ENCODE measurements at places on chromosomes 11 and 22. TPM values are rescaled to one million over a fixed set of nuclear protein-coding genes. Genes with fewer than 3 reads are reported as not detected.

The MS4A3 gene
- not detected for total RNA-seq

- H3K27me3 ChIP-seq, result peaks cover 2% of the 10 kb centered on the region
- no peak overlapping the region for H3K27ac ChIP-seq
- DNase-seq, result no peak
- H3K4me1 ChIP-seq, result peaks cover 5% of the 10 kb centered on the region
Measured at GRCh38 chr11:81963018-81963417, 770.6 kb downstream of the FAM181B start.

The DRD2 gene
- not detected for total RNA-seq

DNA sequence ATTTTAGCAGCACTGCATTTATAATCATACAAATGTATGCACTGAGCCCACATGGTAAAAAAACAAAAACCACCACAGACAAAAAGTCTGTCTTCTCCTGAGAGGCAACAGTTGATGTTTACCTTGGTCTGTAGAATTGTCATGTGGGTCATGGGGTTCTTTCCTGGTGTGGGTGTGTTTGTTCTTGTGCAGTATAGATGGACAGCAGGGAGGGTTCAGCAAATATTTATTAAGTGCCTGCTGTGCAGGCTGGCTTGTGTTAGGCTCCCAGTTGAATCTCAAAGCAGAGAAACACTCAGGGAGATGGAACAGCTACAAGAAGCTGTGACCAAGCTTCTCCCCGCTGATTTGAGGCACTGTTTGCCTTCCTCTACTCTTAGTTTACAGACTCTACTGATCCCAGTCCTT, 82.2 kb downstream of the PISD start:
- peaks cover 14% of the 10 kb centered on the region for H3K36me3 ChIP-seq
- H3K4me3 ChIP-seq, result no peak overlapping the region
- H3K27me3 ChIP-seq, result no peaks in the 10 kb centered on the region
- DNase-seq, result no peak
- peak overlapping the region; percentile 9 for H3K27ac ChIP-seq

DNA sequence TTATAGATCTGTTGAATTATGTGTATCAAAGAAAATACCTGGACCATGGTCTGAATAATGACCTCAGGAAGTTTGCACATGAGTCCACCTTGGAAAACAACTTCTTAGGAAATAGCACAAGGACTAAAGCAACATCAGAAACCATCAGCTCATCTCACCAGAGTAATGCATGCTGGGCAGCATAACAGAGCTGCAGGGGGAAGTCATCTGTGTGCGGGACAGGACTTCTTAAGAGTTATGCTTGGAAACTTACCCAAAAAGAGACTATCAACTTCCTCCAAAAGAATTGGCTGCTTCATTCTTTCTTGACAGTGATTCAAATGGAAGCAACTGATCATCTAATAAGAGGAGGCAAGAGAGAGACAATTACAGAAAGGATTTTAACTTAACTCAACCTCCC, 2.5 kb downstream of the OR56B4 start:
- H3K4me1 ChIP-seq, result no peaks in the 10 kb centered on the region
- H3K36me3 ChIP-seq, result no peaks in the 10 kb centered on the region
- H3K27ac ChIP-seq, result no peak overlapping the region
- H3K27me3 ChIP-seq, result peaks cover 11% of the 10 kb centered on the region
- H3K4me3 ChIP-seq, result no peak overlapping the region

- no peak for DNase-seq
- H3K4me3 ChIP-seq, result no peak overlapping the region
- H3K4me1 ChIP-seq, result peaks cover 46% of the 10 kb centered on the region
- H3K36me3 ChIP-seq, result peaks cover 19% of the 10 kb centered on the region
- no peak overlapping the region for H3K27ac ChIP-seq
- no peaks in the 10 kb centered on the region for H3K27me3 ChIP-seq
Measured at GRCh38 chr11:62858201-62858600, 18.8 kb upstream of the WDR74 start.

The COPB1 gene
- total RNA-seq, result 168 TPM

The DNAJB7 gene
- total RNA-seq, result not detected

- H3K4me1 ChIP-seq, result peaks cover 10% of the 10 kb centered on the region
- H3K36me3 ChIP-seq, result no peaks in the 10 kb centered on the region
- H3K4me3 ChIP-seq, result peak overlapping the region; percentile 57
- H3K27ac ChIP-seq, result no peak overlapping the region
- no peak for DNase-seq
- peaks cover 60% of the 10 kb centered on the region for H3K27me3 ChIP-seq
Measured at GRCh38 chr11:57475671-57476046, 15.3 kb downstream of the RTN4RL2 start.

DNA sequence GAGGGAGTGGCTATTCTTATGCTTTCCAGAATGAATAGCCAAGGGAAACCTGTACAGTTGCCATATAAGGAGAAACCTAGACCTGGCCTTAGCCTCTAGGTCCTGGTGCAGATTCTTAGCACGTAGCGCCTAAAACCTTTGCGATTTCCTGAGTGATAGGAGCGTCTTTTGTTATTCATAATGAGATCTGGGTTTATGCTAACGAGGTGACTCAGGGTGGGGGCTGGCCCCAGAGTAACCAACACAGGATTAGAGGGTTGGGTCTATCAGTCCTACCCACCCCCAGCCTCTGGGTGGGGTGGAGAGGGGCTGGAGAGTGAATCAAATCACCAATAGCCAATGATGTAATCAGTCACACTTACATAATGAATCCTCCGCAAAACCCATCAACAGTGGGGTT, 73.4 kb upstream of the PARVG start:
- DNase-seq, result peak; percentile 30
- no peak overlapping the region for H3K27ac ChIP-seq
- no peak overlapping the region for H3K4me3 ChIP-seq
- H3K36me3 ChIP-seq, result peaks cover 7% of the 10 kb centered on the region

The NAALADL1 gene
- not detected for total RNA-seq

- peaks cover 70% of the 10 kb centered on the region for H3K4me1 ChIP-seq
- H3K27ac ChIP-seq, result peak overlapping the region; percentile 22
- peak overlapping the region; percentile 79 for H3K4me3 ChIP-seq
- DNase-seq, result no peak
- H3K27me3 ChIP-seq, result no peaks in the 10 kb centered on the region
Measured at GRCh38 chr22:37747715-37748100, 50.9 kb downstream of the TRIOBP start.

DNA sequence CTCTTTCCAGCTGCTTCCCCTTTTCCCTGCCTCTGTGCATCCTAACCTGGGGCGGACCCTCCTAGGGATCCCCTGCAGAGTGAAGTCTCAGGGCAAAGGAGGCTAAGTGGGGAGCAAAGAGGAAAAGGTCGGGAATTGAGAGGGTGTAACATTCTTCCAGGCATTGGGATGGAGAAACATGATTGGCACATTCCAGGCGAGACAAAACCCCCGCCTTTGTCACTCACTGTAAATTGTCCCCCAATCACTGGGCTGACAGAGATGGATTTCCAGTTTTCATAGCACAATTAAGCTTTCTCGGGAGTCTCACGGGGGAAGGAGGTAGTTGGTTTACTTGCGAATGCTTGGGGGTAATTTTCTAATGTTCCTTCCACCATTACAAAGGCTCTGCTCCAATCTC, 74.9 kb downstream of the MIAT start:
- no peak overlapping the region for H3K4me3 ChIP-seq
- no peak for DNase-seq
- H3K27ac ChIP-seq, result no peak overlapping the region
- H3K27me3 ChIP-seq, result no peaks in the 10 kb centered on the region

GRCh38 chr22:28239941-28240340, 320.9 kb upstream of the PITPNB start:
- no peak for DNase-seq
- H3K27ac ChIP-seq, result no peak overlapping the region
- H3K36me3 ChIP-seq, result no peaks in the 10 kb centered on the region
- H3K4me3 ChIP-seq, result no peak overlapping the region
- H3K27me3 ChIP-seq, result no peaks in the 10 kb centered on the region

DNA sequence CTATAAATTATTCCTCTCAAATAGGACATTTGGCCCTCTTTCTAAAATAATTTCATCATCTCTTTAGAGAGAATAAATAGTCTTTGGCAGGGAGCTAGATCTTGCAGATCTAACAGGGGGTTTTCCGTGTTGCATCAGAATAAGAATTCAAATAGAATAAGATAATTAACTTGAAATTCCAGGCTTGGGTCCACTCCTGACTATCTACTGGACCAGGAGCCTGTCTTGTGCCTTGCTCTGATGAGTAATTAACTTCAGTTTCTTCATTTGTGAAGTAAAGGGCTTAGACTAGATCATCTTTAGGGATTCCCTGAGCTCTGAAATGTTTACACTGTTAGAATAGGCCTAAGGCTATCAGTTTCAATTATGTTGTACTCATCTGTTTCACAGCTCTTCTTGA, 23.5 kb upstream of the TMEM123 start:
- no peak for DNase-seq
- H3K4me3 ChIP-seq, result no peak overlapping the region
- no peaks in the 10 kb centered on the region for H3K36me3 ChIP-seq
- peaks cover 25% of the 10 kb centered on the region for H3K4me1 ChIP-seq

- H3K4me3 ChIP-seq, result no peak overlapping the region
- H3K36me3 ChIP-seq, result no peaks in the 10 kb centered on the region
- H3K27me3 ChIP-seq, result peaks cover 2% of the 10 kb centered on the region
- DNase-seq, result no peak
Measured at GRCh38 chr22:32904044-32904443, 102.5 kb downstream of the TIMP3 start.

DNA sequence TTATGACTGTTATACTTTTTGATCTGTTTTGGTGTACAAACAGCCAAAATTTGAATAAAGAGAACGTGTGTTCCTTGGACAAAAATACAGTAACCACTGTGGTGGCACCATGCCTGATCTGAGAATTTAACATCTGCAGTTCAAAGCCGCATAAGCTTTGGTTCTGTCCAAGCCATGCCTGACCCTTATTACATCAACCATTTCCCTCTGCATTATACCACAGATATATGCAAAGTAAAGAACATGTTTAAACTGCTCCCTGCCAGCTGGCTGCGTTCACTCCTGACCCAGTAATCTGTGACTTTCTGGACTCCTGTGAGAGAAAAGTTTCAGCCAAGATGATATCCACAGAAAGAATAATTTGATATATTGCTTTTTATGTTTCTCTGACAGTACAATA, 890.5 kb upstream of the ANO3 start:
- no peak overlapping the region for H3K4me3 ChIP-seq
- peaks cover 8% of the 10 kb centered on the region for H3K4me1 ChIP-seq
- no peak overlapping the region for H3K27ac ChIP-seq
- no peak for DNase-seq
- no peaks in the 10 kb centered on the region for H3K36me3 ChIP-seq

DNA sequence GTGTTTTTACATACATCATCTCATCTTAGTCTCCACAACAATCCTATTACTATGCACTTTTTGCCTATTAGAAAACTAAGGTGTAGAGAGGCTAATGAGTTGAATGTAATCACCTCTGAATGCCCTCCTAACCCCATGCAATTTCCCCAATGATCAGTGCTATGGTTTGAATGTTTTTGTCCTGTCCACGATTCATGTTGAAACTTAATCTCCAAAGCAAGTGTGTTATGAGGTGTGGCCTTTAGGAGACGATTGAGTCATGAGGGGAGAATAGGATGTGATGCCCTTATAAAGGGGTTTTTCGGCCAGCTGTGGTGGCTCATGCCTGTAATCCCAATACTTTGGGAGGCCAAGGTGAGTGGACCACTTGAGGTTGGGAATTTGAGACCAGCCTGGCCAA, 2.0 kb upstream of the CCDC73 start:
- DNase-seq, result no peak
- H3K4me3 ChIP-seq, result no peak overlapping the region
- no peaks in the 10 kb centered on the region for H3K36me3 ChIP-seq

DNA sequence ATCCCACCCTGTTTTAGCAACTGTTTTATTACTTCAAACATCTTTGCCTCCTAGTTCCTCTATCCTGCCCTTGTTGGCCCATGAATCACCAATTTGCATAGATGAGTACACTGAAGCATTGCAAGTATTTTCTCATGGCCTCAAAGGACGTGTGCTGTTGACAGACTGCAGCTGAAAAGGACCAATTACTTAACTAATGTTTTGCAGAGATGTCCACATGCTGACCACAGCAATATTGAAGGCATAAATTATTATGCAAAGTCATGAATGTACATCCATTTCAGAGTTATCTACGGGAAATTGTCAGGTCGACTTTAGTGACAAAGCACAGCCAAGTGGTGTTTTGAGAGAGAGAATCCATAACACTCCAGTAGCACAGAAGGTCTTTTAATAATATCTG, 64.8 kb downstream of the CADM1 start:
- no peak for DNase-seq
- H3K4me1 ChIP-seq, result peaks cover 3% of the 10 kb centered on the region
- H3K4me3 ChIP-seq, result no peak overlapping the region
- H3K27me3 ChIP-seq, result no peaks in the 10 kb centered on the region

DNA sequence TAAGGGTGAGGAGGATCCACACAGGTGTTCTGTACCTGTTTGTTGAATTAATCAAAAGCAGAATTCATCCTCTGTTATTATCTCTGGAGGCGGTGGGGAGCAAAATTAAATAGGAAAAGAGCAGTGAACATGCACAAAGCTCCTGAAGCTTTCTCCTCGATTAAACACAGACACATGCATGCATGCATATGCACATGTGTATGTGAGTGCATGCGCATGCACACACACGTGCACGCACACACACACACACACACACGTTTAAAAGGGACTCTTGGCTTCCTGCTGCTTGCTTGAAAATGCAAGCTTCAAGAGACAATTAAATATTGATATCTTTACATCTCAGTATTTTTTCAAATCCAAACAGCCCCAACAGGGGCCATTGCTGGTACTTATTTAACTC, 462.1 kb downstream of the BUD13 start:
- DNase-seq, result no peak
- no peaks in the 10 kb centered on the region for H3K36me3 ChIP-seq
- H3K4me1 ChIP-seq, result peaks cover 25% of the 10 kb centered on the region
- no peak overlapping the region for H3K4me3 ChIP-seq
- H3K27ac ChIP-seq, result no peak overlapping the region

The ARHGEF17 gene
- 113 TPM for total RNA-seq

The TRIM66 gene
- 5.3 TPM for total RNA-seq

GRCh38 chr22:47810505-47811500, 1048.4 kb downstream of the TBC1D22A start:
- peaks cover 7% of the 10 kb centered on the region for H3K27me3 ChIP-seq
- H3K36me3 ChIP-seq, result no peaks in the 10 kb centered on the region
- no peak for DNase-seq
- H3K27ac ChIP-seq, result no peak overlapping the region
- no peak overlapping the region for H3K4me3 ChIP-seq

The NOX4 gene
- 102 TPM for total RNA-seq
